Kidney glomerular epithelial cell (primary cell): ENCODE measurements at places on chromosomes 11 and 22.

- no peak for DNase-seq
These were observed 197.8 kb downstream of the ETS1 start for GRCh38 chr11:128389461-128389976.

DNA sequence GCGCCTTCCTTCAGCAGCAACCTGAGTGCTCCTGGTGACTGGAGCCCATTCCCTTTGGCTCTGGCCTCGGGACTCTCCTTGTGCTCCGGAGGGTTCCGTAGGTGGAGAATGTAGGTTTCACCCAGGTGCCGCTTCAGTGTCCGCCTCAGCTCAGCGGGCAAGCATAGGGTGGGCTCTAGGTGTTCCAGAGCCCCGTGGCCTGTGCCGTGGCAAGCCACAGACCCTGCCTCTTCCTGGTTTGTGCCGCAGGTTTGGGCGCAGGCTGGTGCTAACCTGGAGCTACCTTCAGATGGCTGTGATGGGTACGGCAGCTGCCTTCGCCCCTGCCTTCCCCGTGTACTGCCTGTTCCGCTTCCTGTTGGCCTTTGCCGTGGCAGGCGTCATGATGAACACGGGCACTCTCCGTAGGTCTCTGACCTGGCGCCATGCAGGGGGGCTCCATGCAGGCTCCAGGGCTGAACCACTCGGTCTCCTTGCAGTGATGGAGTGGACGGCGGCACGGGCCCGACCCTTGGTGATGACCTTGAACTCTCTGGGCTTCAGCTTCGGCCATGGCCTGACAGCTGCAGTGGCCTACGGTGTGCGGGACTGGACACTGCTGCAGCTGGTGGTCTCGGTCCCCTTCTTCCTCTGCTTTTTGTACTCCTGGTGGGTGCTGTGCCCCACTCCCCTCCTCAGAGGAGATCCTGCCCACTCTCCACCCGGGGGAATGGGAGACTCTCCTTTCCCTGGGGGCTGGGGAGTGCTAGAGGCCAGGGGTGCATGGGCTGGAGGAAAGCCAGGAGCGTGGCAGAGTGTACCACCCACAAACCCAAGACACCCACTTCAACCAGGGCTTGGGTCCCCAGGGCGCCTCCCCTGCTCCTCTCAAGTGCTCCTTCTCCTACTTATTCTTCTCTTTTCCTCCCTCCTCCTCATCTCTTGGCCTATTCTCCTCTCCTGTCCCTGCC lies 2.4 kb downstream of the SLC22A12 start:
- DNase-seq: no peak

DNA sequence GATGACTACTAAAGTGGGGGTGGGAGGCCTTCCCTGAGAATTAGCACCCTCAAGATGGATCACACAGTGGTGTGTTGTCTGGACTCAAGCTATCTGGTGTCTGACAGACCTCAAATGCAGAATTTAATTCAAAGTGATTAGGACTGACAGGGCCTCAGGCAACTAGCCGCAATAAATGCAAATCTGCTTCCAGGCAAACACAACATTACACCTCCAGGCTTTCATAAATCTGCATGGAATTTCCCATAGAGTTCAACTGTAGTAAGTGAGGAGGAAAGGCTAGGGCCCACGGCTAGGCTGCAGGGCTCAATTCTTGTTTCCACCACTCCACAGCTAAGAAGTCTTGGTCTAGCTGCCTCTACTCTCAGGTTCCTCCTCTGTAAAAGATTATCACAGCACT lies 331.4 kb downstream of the LARGE1 start:
- no peak for DNase-seq

DNA sequence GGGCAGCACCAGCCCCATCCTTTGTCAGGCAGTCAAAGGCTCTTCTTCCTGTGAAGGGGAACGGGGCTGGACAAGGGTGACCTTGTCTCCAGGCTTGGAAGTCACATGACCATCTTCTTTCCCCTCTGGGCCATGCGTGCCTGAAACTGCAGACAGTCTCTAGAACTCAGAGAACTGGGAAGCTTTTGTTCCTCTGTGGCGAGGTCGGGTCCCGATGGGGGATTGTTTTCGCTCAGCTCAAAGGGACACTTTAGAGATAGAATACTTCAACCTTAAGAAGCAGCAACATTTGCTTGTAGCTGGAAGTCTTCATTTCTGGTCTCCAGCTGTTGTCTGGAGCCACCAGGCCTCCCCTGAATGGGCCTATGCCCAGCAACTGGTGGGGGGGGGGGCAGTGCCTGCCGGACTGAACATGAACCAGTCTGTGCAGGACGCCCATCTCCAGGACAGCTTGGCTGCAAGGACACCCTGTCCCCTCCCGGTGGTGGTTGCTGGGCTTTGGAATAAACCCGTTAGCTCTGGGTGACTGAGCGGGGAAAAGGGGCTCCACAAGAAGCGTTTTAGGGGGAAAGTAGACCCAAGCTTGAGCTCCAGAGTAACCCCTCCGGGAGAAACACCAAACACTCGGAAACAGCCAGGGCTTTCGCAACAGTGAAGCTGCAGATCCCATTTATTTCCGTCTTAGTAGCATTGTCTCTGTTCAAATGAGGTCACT lies 55.7 kb upstream of the EMID1 start:
- DNase-seq: no peak

DNA sequence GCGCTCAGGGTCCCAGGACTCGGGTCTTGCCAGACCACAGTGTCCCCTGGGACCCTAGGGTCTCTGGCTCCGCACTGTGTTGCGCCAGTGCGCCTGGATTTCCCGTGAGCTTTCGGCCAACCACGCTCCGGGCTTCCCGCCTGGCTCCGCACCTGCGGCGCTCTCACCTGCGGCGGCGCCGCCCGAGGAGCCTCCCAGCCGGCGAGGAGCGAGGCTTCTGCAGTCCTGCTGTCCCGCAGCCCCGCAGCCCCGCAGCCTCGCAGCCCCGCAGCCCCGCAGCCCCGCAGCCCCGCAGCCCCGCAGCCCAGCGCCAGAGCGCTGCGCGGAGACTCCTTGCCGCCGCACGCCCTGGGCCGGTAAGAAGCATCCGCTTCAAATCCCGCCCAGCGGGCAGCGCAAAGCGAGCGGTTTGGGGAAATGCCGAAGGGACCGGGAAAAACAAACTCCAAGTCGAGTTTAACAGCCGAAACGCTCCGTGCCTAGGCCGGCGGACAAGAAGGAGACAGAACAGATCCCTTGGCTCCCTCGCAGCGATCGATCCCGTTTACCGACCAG lies 939 bp downstream of the ALX4 start:
- no peak for DNase-seq

DNA sequence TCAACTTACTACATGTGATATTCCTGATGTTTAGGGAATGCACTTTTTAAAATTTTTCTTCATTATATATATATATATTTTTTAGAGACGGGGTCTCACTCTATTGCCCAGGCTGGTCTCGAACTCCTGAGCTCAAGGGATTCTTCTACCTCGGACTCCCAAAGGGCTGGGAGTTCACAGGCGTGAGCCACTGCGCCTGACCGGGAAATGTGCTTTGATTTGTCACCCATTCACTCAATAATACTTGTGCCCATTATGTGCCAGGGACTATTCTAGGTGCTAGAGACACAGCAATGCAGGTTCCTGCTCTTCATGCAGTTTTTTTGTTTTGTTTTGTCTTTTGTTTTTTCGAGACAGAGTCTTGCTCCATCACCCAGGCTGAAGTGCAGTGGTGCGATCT lies 56.1 kb upstream of the INCENP start:
- DNase-seq: no peak

DNA sequence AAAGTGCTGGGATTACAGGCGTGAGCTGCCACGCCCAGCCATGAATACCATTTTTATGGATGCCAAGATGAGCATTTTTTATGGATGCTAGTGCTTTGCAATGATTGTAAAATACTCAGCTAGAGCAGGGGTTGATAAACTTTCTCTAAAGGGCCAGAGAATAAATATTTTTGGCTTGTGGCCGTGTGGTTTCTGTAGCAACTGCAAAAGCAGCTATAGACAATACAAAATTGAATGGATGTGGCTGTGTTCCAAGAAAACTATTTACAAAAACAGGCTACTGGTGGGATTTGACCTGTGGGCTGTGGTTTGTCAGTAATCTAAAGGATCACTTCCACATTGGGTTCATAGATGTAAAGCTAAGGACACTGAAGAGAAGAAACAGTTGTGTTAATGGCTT lies 56.0 kb downstream of the COMMD9 start:
- no peak for DNase-seq

DNA sequence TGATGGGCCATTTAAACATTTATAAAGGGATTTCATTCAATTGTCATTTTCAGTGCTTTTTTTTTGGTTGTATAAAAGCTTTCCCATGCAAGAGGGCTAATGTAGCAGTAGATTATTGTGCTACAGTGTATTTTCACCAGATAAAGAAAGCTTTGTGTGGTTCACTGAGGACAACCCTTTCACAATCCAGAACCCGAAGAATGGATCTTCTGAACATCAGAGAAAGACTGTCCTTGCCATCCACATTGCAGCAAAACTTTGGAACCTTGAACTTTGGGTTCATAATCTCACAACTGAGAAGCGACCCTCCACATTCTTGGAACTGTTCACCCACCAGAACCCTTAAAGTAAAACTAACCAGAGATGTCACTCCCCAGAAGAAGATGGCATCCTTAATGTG lies 9.3 kb downstream of the APOBEC3H start:
- no peak for DNase-seq
